CD4-positive, alpha-beta T cell treated with Interleukin-4 for 4 hours (primary cell): ENCODE measurements at places on chromosomes 1 and 21.
A peak's percentile ranks its signal among the peaks of the same experiment; 100 is the strongest.

- no peak for DNase-seq
These were observed 146.4 kb downstream of the GREM2 start for GRCh38 chr1:240465531-240465940.

- DNase-seq = no peak
These were observed 651.6 kb downstream of the PLPP3 start for GRCh38 chr1:55927702-55928290.

- DNase-seq = peak; percentile 38
These were observed 14.8 kb upstream of the PIGM start for GRCh38 chr1:160046494-160047110.

- DNase-seq = no peak
These were observed 133.8 kb upstream of the KIAA1614 start for GRCh38 chr1:180778782-180779398.

DNA sequence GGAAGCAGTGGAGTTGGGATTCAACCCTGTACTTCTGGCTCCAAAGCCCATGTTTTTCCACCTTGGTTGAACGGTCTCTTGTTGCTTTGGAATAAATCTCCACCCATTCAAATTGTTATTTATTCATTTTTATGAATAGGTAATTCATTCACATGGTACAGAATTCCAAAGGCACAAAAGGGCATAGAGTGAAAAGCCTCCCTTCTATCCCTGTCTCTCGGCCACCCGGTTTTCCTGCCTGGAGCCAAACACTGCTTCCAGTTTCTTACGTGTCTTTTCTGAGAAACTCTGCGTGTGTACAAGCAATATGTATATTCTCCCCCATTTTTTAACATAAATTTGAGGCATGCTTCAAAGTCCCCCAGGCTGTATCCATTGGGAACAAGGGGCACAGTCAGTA is 3.9 kb downstream of the EXTL1 start:
- no peak for DNase-seq

DNA sequence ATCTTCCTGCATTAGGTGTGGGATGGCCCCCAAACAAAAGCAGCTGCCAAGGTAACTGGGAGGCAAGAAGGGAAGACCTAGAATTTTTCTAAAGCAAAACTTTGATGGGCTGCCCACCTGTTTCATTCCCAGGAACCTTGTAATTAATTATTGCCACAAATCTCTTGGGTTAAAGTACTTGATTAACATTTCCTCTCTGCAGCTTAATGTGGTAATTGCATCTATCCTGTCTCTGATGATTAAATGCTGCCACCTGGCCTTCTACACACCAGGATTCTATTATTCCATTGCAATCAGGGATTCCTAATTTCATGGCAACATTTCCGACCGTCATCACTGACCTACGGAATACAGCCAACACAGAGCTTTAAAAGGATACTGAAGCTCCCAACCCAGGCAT is 68.3 kb upstream of the RC3H1 start:
- no peak for DNase-seq

- DNase-seq = no peak
These were observed 52.6 kb upstream of the RBM15 start for GRCh38 chr1:110286564-110286963.
